ENCODE measurements at places on chromosomes 2 and 18. TPM values are rescaled to one million over a fixed set of nuclear protein-coding genes. Genes with fewer than 3 reads are reported as not detected.
A peak's percentile ranks its signal among the peaks of the same experiment; 100 is the strongest.

Gene C2orf80
- total RNA-seq, result not detected

Gene CCBE1
- 13.9 TPM for total RNA-seq

Gene ZNF804A
- 1.9 TPM for total RNA-seq

Gene KCNK3
- 0.04 TPM for total RNA-seq

Gene ZNF142
- total RNA-seq, result 35.5 TPM

Gene TNS1
- total RNA-seq, result 1.5 TPM

DNA sequence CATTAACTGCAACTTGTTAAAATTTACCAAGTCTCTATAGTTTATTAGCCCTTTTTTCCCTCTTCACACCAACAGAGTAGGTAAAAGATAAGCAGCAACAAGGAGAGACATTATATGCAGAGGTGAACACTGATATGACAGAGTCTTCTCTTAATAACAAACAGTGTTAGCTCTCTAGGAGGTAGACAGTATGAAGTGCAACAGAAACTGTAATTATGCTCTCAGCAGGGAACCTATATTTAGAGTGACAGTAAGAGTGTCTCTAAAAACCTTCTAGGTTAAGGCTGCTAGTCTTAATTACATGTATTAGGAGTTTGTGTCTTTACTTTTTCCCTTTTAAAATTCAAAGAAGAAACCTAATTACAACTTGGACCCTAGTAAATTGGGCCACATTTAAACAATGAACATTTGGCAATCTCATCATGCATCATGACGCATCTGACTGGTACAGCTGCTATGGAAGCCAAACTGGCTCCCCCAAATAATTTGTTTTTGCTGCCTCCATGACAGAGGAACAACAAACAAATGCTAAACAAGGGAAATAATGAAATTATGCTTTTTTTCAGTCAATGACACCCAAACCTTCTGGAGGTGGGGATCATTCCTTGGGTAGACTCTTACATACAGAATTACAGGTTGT is 69.9 kb upstream of the MMADHC start:
- no peak for DNase-seq

DNA sequence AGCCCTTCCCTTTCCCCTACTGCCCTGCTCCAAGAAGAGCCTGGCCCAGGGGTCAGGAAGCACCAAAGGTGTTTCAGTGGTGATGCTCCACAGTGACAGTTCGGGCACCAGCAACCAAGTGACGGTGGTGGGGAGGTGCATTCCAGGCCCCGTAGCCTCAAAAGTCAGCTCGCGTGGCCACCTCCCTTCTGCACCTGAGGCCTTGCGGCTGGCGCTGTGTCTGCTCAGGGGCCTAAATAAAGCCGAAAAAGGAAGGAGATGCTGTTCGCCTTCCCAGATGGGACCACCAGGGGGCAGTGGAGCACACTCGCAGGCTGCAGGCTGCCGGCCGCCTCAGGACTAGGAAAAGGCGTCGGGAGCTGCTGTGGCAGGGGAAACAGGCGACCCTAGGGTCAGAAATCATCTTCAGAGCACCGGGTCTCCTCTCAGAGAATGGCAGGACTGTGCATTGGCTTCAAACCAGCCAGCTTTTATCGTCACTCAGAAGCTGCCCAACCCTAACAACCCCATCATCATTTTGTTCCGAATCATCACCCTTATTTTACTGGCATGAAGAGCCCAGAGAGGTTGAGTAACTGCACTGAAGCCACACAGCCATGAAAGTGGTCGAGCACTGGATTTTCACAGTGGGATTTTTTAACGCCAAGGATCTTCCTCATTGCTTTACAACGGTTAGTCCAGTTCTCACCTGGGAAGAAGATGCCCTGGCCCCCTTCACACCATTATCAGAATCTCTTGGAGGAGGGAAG is 213.0 kb upstream of the CELF4 start:
- peak; percentile 21 for DNase-seq

DNA sequence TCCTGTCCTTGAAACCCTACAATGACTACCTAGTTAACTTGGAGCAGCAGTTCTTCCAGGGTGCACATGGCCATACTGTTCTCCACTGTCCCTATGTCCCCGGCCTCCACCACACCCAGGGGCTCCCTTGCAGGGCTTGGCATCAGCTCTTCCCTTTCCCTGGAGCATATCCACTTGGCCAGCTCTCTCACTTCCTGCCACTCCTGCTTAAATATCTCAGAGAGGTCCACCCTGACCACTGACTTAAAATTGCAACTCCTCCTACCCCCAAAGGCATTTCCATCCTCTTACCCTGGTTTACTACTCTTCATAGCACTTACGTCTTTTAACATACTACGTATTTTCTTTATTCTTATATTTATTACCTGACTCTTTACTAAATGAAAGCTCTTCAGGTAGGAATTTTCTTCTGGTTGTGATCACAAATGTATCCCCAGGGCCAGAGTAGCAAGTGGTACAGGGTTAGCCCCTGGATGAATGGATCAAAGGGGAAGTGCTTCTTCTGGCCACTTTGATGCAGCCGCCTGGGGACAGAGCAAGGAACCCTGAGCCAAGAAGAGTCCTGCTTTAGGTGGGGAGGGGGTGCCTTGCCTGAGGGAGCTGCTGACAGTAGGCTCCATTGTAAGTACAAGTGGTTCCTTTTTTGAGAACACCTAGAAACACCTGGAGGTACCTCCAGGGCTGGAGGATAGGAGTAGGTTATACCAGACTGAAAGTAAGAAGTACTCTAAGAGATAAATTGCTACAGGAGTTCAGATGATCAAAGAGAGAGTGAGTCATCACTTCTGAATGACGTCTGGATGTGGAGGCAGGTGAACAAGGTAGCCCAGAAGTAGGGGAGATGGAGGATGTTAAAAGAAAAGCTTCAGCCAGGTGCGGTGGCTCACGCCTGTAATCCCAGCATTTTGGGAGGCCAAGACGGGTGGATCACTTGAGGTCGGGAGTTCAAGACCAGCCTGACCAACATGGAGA is 82.2 kb downstream of the SOCS6 start:
- peak; percentile 49 for DNase-seq

DNA sequence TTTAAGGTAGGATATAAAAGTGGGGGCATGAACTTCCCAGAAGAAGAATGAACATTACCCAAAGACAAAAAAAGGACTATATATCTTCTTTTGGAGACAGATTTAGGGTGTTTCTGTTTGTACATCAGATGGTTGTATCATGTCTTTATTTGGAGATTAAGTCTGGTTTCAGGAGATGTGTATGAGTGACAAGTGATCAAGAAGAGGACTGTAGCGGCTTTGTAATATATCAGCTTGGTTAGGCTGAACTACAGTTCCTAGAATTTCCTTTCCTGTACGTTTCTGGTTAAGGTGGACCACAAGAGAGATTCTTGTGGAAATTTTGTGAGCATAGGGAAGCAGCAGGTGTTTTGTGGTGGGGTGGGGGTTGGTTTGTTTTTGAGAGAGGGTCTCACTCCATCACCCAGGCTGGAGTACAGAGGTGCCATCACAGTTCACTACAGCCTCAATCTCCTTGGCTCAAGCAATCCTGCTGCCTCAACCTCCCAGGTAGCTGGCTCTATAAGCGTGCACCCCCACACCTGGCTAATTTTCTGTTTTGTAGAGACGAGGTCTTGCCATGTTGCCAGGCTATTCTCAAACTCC is 287.1 kb upstream of the MGAT5 start:
- DNase-seq, result no peak

DNA sequence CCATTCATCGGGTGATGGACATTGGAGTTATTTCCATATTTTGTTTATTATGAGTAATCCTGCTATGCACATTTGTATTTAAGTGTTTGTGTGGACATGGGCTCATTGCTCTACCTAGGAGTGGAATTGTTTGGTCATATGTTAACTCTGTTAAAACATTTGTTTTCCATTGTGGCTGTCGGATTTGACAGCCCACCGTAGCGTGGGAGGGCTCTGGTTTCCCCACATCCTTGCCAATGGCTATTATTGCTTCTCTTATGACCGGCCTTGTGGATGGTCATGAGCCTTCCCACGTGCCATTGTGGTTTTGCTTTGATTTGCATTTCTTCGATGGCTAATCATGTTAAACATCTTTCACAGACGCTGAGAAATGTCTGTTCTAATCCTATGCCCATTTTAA is 92.0 kb downstream of the ZNF236 start:
- no peak for DNase-seq

DNA sequence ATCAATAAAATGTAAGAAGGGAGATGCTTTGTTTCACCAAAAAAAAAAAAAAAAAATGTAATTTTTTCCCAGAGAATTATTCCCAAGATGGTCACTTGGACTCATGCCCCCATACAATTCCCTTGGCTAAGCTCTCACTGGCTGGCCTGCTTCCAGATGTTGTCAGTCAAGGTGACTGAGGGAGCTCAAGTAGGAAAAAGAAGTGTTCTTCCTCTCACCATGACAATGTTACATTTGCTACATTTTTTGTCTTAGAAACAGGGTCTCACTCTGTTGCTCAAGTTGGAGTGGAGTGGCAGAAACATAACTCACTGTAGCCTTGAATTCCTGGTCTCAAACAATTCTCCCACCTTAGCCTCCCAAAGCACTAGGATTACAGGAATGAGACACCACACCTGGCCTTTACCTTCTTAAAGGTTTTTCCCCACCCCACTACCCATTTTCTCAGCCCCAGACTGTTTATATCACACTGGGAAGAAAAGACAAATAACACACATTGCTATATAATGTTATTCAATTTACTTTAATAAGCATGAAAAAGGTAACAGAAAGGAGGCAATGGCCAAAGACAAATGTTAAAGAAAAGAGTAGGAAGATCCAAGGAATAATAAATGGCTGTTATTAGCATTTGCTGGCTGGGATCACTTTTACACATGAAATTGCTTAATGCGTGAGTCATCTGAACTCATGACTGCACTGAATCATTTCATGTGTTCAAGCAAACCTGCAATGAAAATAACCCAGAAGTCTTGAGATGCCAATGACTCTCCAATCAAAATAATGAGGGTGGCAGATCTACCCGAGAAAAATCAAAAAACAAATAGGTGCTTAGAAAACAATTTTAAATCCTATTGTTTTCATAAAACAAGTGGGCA is 45.2 kb downstream of the ACVR1 start:
- peak; percentile 87 for DNase-seq

DNA sequence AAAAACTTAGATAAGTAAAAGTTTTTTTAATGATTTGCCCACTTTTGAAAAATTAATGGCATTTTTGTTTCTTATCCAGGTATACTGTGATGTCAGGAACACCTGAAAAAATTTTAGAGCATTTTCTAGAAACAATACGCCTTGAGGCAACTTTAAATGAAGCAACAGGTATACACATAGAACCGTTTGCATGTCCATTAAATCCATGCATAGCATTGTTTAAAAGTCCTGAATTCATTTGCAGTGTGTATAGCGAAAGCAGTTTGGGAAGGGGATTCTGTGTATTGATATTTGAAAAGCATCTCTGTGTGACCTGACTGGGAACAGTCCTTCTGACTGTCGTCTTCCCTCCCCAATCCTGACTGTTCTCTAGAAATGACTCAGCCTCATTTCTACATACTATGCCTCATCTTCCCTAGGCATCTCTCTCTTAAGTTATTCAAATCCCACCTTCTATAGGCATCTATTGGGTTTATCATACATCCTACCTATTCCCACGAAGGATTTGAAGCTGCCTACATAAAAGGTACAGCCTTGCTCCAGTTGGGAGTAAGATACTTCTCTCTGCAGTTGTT is 79.2 kb upstream of the MAP3K20 start:
- DNase-seq, result peak; percentile 31

GRCh38 chr2:217923007-217923686 is 79.6 kb downstream of the TNS1 start:
- no peak for DNase-seq

DNA sequence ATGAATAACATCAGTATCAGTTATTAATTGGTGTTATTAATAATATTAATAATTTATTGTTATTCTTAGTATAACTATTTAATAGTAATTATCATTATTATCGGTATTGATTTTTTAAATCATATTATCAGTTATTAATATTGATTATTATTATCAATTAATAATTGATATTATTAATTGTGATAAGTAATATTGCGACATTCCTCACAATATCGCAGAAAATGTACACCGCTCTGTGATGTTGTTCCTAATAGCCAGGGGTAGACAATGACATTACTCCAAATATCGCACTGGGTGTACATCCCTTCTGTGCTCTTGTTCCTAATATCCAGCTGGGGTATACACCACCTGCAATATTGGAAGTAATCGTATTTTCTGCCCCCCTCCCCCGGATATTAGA is 23.3 kb upstream of the NAGK start:
- DNase-seq, result no peak

DNA sequence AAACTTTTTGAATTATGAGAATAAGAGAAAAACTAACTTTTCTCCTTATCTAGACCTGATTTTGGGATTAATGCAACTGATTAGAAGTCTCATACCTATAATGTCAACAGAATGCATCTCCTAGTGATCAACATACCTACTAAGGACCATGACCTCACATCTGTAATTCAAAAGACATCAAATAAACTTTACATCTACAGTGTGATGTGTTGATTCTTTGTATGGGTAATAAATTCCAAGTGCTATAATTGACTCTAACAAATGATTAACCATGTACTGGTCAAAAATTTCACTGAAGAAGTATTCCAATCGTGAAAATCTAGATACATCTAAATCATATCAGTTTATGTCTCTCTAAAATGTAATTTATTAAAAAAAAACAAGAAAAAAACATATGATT is 84.5 kb downstream of the STRN start:
- no peak for DNase-seq

- peak; percentile 15 for DNase-seq
These were observed 167.8 kb upstream of the FOSL2 start for GRCh38 chr2:28224648-28225472.

GRCh38 chr2:236319036-236319435 is 54.8 kb upstream of the ASB18 start:
- DNase-seq, result no peak

- DNase-seq, result peak; percentile 16
These were observed at the start of gene MXD1 for GRCh38 chr2:69914950-69915945. Gene MXD1, plus strand, starts transcription at chr2:69915109. Its CDS starts 222 bp downstream, at chr2:69915331.

- DNase-seq, result no peak
These were observed 289.6 kb downstream of the GALNT13 start for GRCh38 chr2:154161286-154161685.

DNA sequence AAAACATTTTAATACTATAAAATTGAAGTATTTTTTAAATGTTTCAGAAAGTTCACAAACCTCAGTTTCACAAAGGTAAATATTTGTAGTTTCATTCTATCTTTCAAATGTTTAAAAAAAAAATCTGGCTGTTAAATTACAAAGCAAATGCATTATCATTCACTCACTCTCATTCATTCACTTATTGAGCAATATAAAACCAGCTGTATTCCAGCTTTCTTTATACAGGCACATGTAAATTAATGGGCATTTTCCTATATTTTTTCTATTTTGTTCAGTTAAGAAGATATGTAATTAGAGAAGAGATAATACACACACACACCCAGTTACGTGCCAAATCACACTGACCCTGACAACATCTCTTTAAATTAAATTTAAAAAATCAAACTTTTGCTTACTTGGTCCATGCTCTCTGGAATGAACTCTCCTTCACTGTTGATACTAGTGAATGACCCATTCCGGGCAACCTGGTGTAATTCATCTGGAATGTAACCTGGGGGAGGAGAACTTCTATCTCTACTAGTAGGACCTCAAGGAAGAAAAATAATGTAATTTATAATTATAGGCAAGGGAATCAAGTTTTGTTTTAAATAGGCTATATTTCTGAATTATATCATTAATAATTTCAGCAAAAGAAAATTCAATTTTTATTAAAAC is 32.5 kb upstream of the ERCC3 start:
- DNase-seq, result peak; percentile 15

GRCh38 chr2:188734691-188735090 is 239.5 kb upstream of the COL3A1 start:
- DNase-seq, result no peak

Measured in PC-3 (cell line).